AG09309 (cell line): ENCODE measurements at places on chromosomes 4 and X.

DNA sequence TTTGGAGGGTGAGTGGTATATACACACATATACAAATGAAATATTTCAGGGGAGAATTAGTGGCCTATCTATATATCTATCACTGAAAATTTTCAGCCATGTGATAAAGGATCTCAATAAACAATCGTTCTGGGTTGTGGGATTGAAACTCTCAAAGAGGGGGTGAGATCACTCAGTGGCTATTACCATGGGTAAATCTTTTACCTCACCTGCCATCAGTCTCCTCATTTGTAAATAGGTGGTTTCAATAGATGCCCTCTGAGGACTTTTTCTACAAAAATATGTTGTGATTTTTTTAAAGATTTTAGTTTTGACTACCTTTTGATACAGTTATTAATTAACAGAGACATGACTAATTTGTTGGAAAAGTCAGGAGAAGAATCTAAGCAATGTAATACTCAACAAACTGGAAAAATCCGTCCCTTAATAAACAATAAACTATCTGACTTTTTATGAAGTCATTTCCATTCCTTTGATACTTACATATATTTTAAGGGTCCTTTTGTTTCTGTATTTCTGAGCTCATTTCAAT lies 192.8 kb downstream of the MAD2L1 start:
- DNase-seq: no peak

- DNase-seq: no peak
Observed at GRCh38 chrX:102840871-102841705, 96.0 kb upstream of the RAB40AL start.

DNA sequence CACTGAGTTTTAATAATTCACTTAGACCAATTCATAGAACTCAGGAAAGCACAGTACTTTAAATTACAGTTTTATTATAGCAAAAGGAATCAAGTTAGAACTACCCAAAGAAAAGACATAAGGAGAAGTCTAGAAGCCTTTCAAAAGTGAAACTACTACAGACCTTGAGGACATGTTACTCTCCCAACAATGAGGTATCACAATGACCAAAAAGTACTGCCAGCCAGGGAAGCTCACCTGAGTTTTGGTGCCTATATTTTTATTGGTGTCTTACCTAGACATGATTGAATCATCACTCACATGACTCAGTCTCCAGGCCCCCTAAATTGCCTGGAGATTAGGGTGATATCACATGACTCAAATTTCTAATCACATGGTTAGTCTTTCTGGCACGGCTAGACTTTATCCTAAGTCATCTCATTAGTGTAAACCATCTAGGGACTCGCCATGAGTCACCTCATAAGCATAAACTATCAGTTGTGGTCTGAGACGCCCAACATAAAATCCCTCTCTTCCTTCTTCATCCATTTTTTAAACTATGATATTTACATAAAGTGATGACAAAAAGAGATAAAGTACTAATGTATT lies 372.3 kb downstream of the TMA16 start:
- no peak for DNase-seq

DNA sequence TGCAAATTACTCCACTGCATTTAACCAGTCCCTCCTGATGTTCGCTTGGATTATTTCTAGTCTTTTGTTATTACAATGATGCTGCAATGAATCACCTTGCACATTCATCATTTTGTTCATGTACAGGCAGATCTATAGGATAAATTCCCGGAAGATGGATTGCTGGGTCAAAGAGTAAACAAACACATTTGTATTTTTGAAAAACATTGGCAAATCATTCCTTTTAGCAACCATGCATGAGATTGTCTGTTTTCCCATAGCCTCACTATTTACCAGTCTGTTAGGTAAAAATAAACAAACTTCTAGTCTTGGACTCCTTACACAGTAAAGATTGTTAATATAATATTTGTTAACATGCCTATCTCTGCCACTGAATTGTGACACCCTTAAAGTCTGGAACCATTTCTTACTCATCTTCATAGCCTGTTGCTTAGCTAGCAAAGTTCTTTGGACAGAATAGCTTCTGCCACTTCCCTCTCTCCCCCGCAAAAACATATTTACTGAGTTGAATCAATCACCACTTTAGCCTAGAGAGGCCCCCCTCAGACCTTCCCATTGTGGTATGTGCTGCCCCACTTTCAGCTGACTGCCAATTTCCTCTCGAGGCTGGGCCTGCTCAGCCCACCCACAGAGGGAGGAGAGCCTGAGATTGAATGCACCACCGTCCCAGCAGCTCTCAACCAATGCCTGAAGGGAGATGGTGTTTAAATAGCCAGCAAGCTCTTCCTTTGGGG lies 108.4 kb upstream of the ATXN3L start:
- no peak for DNase-seq

GRCh38 chrX:124018023-124018422 lies 56.5 kb downstream of the STAG2 start:
- DNase-seq: no peak

GRCh38 chr4:150543042-150543441 lies 38.9 kb upstream of the MAB21L2 start:
- no peak for DNase-seq

DNA sequence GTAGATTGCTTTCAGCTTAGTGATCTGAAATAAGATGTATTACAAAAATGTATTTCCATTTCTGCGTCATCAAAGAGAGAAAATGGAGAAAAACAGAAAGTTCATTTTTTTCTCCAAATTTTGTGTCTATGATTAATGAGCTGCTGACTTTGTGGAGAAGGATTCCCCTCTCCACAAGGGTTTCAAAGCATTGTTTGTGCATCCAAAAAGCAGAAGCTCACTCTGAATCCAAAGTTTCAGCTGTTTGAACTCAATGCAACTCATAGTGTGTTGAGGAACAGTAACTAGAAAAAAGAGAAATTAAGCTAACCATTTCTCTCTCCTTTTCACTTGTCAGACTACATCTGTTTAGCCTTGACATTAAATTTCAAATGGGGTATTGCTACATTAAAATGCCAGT lies 62.9 kb upstream of the SLC7A11 start:
- DNase-seq: no peak

- DNase-seq: no peak
Observed at GRCh38 chr4:183288955-183289354, 31.1 kb downstream of the CLDN22 start.

- DNase-seq: no peak
Observed at GRCh38 chr4:186719925-186720694, 3.5 kb downstream of the FAT1 start.

DNA sequence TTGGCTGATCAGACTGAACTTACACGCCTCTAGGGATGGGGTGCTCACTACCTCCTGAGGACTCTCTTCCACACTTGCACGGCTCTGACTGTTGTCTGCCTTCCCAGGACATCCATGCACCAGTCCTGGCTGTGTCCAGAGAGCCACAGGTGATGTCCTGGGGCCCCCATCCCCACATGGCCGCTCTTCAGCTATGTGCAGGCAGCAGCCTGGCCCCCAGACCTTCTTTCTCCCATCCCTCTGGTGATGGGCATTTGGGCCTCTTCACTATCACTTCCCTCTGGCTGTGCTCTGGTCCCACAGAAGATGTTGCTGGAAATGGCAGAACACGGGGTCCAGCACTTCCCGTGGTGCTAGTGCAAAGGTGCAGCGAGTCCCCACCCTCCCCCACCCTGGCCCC lies 40.9 kb upstream of the HMX1 start:
- DNase-seq: no peak

- DNase-seq: no peak
Observed at GRCh38 chr4:148053298-148054003, 321.6 kb downstream of the ARHGAP10 start.

DNA sequence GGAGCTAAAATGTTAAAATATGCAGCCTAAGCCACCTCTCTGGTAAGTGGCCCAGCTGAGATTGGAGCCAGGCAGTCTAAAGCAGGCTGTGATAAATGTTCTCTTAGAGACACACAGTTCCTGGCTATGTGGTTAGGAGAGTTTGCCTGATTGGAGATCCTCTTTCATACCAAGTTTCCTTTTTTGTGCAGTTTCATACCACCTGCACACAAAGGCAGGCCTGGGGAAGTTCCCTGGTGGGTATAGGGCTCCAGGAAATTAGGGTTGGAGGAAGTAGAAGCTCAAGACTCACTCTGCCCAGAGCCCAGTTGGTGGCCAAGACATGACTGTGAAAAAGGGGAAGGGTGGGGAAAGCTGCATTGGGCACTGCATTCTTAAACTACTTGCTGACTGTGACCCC lies 16.9 kb downstream of the CYBB start:
- no peak for DNase-seq

DNA sequence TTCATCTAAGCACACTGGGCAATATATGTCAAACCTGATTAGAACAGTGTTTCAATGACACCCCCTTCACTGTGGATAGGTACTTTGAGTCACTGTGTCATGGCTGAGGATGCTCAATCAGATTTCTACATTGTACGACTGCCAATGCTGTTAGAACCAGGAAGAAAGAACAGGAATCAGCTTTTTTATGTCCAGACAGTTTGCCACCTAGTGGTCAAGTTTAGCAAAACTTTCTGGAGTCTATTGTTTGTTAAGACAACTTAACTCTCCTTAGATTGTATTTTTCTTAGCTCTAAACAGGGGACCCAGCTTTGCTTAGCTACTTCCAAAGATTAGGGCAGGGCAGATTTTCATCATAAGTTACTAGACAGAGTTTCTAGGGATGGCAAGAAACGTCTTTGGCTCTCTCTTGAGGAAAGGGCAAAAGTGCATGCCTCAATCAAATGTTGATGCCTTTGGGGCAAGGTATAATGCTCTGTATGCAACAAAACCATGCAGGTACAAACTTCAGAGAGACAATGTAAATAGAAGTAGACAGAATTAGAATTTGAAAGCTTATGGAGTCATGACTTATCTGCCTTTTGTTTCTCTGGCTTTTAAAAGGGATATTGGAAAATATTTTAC lies 40.5 kb upstream of the BMP3 start:
- DNase-seq: peak; percentile 47

DNA sequence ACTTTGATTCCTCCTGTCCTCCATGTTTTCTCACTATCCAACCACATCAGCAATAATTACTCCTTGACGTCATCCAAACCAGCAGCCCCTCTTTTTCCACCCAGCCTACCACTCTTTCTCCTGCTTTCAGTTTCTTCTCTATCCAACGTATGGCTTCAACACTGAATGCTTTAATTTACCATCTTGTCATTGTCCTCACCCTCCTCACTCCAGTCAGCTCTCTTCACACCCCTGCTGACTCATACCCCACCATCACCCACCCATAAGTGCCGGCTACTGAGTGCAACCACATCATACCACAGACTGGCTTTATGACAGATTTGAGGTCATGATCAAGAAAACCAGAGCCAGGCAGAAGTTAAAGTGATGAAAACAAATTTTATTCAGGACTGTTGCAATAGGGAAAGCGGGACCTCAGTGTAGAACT lies 9.8 kb upstream of the ANXA5 start:
- peak; percentile 77 for DNase-seq

- no peak for DNase-seq
Observed at GRCh38 chr4:13276357-13276756, 207.8 kb downstream of the RAB28 start.

- no peak for DNase-seq
Observed at GRCh38 chrX:30904186-30904585, 15.1 kb upstream of the TAB3 start.

- DNase-seq: no peak
Observed at GRCh38 chr4:8723222-8723980, 130.8 kb downstream of the CPZ start.
